Sciatic nerve (tissue), 2 donors: ENCODE measurements at places on chromosomes 5 and 9.
A peak's percentile ranks its signal among the peaks of the same experiment; 100 is the strongest.

DNA sequence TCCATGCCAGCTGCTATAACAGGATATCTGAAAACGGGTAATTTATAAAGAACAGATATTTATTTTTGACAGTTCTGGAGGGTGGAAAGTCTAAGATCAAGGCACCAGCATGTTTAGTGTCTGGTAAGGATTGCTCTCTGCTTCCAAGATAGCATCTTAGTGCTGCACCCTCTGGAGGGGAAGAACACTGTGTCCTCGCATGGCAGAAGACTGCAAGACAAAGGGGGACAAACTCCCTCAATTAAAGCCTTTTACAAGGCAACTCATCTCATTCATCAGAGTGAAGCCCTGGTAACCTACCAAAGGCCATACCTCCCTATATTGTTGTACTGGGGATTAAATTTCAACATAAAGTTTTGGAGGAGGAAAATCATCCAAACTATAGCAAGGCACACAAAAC, 298.9 kb upstream of the EDIL3 start:
- no peak for DNase-seq

GRCh38 chr5:171315386-171315891, 6.4 kb downstream of the TLX3 start:
- no peak for DNase-seq

- no peak for DNase-seq
Observed at GRCh38 chr9:18260521-18260920, 213.4 kb upstream of the ADAMTSL1 start.

DNA sequence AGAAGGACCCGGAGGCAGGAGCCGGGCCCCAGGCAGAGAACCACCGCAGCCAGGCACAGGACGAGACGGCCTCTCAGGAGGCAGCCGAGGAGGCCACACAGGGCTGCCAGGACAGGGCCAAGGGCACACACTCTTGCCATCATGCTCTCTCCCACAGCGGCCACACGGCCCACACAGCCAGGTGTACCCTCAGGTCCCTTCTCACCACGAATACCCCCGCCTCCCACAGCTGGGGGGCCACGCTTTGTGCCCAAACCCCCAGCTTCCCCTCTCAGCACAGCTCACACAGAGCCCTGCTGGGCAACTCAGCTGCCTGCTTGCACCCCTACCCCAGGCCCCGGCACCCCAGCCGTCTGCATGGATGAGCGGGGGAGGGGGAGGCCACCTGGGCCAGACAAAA, 5.3 kb downstream of the SSNA1 start:
- no peak for DNase-seq

DNA sequence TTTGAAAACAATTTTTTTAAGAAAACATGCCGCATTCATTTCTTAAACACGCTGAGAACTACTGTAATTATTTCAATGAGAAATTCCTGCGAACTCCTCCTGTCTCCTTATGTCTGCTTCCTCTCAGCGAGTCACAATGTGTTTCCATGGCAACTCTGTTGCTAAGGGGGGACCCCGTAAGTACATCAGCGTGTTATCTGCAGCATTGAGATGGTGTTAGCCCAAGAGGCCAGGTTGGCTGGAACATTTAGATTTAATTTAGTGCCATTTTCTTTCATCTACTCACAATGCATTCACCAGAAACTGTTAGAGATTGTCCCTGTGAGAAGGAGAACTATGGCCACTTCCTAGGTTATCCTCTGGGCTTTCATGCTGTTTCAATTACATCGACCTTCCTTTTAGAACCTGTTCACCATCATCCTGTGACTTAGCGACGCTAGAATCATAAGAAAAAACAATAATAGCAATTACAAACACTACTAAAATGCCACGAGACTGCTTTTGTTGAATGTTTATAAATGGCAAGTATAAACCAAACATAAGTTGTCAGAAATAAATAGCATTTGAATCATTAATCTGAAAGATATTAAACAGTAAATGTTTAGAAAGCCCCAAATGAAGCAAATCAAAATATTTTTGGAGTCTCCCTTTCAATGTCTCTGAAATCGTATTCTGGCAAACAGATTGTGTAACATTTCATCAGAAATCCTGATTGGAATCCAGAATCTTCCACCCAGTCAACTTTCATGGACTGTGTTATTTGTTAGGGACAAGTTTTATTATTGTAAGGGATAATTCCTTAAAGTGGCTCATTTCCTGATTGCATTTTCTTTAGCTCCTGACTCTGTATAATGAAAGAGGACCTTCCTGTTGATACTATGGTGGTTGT, 39.7 kb upstream of the SHC3 start:
- DNase-seq, result no peak

GRCh38 chr5:158283397-158283796, 424.5 kb upstream of the CLINT1 start:
- no peak for DNase-seq

DNA sequence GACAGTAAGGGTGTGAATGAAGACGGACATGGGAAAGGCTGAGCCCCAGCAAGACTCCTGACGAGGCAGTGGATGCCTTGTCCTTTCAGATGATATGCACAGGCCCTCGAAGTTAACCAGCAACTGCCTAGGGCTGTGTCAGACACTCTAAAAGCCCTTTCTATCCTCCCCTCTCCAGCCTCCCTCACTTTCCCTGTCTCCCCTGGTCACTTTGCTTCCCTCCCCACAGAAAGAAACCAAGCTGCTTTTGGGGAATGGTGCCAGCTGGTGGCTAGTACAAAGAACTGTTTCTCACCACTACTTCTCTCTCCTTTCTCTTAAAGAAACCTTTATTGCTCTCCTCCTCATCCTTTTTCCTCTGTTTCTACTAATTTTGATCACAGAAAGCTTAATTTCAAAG, 21.4 kb downstream of the LHFPL2 start:
- no peak for DNase-seq

- DNase-seq, result no peak
Observed at GRCh38 chr9:91458906-91459305, 35.3 kb upstream of the NFIL3 start.

- peak; percentile 80 for DNase-seq
Observed at GRCh38 chr9:82961504-82962125, 101.3 kb downstream of the RASEF start.

- DNase-seq, result no peak
Observed at GRCh38 chr5:136296846-136297245, 68.5 kb downstream of the TRPC7 start.

DNA sequence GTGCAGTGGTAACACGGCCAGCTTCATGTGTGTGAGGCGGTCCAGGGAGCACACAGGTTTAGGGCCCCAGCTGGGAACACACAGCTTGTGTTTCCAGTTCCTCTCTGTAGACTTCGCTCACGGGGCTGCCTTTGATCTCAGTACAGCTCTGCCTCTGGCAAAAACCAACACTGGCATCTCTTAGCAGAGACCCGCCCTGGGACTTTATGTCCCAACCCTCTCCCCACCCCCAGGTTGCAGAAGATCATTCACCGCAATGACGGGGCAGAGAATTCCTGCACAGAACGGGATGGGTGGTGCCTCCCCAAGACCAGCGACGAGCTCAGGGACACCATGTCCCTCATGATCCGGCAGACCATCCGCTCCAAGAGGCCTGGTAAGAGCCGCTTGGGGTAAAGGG, 5.2 kb upstream of the CEL start:
- no peak for DNase-seq

DNA sequence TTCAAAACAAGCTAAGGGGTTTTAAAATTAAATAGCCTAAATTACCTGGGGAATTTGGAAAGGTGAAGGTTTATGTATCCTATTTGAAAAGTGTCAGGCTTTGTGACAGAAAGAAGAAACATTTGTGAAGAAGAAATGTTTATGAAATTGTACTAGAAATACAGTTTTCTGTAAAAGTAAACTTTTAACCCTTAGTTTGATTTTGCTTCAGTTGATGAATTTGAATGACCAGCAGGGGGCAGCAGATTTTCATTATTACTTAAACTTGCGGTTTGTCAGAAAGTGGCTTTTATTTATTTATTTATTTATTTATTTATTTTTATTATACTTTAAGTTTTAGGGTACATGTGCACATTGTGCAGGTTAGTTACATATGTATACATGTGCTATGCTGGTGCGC, 58.1 kb downstream of the NNT start:
- DNase-seq, result no peak
